ENCODE measurements at places on chromosomes 12 and 14. TPM values are rescaled to one million over a fixed set of nuclear protein-coding genes. Genes with fewer than 3 reads are reported as not detected.

Gene BCL11B
- total RNA-seq, result 0.11 TPM

Gene TEX22
- 0.99 TPM for total RNA-seq

DNA sequence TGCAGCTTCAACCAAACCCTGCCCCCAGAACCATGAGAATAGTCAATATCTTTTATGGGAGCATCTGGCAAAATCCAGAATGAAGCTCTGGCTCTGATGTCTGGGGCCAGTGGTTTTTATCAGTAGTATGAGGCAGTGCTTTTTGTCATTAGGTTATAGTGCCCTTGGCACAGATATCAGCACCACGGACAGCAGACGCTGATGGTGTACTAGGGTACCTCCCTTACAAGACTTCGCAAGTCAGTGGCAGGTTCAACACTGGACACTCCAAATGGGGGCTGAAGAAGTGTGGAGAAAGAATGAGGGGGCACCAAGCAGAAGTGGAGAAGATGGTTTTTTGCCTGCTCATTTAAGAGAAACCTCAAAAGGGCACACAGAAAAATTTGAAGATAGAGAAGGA is 68.2 kb upstream of the E2F7 start:
- DNase-seq, result peak; percentile 15

- no peak for DNase-seq
These were observed 243.5 kb upstream of the NOVA1 start for GRCh38 chr14:26841326-26841725.

GRCh38 chr14:91728616-91729183 is 3.2 kb downstream of the CATSPERB start:
- DNase-seq, result no peak

GRCh38 chr14:20799892-20800544 is 2.6 kb downstream of the RNASE1 start:
- DNase-seq, result peak; percentile 42

DNA sequence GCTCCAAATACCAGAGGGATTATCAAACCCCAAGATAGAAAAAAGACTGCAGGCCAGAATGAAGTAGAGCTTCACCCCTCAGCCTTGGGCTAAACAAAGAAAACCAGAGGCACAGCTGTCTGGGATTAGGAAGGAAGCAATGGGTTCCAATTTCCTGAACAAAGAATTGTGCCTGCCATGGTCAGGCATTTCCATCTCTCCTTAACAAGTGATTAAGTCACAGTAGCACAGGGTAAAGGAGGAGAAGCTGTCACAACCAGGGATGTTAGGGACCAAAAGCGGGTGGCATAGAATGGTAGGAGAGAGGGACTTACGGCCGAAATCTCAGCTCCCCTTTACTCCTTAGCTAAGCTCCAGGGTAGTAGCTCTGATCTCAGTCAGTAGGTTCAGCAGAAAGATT is 33.9 kb downstream of the SPTLC2 start:
- no peak for DNase-seq

DNA sequence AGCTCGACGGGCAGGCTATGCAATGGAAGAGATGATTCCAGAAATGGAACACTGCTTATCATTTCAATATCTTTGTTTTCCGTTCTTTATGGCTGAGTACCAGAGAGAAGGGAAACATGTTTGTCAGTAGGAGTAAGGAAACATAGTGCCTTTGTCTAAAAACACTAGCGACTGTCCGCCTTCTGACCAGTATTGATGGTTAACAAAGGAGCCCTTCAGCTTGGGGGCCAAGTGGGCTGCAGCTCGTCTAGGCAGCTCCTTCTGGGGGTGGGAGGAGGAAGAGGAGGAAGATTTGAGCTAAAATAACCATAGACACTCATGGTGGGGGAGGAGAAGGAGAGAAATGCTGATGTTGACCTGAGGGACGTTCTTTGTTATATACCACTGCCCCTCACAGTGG is 15.0 kb downstream of the COQ5 start:
- DNase-seq, result no peak

Measured in left ventricle myocardium inferior (tissue), 1 donor.